ENCODE measurements at places on chromosomes 12 and 14.

DNA sequence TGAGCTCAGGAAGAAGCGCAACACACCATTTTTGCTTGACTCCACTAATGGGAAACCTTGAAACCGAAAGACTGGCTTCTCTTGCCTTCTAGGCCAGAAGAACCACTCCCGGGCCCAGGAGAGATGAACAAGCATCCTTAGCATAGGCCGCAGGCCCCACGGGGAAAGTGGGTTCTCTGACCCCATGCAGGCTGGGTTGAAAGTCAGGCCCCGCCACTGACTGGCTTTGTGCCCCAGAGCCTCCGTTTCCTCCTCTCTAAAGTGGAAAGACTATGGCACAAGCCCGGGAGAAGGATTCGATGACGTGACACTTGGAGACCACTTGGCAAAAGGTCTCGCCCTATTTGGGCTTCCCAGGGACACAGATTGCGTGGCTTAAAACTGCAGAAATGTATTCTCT, 9.9 kb upstream of the FZD10 start:
- no peak for DNase-seq

DNA sequence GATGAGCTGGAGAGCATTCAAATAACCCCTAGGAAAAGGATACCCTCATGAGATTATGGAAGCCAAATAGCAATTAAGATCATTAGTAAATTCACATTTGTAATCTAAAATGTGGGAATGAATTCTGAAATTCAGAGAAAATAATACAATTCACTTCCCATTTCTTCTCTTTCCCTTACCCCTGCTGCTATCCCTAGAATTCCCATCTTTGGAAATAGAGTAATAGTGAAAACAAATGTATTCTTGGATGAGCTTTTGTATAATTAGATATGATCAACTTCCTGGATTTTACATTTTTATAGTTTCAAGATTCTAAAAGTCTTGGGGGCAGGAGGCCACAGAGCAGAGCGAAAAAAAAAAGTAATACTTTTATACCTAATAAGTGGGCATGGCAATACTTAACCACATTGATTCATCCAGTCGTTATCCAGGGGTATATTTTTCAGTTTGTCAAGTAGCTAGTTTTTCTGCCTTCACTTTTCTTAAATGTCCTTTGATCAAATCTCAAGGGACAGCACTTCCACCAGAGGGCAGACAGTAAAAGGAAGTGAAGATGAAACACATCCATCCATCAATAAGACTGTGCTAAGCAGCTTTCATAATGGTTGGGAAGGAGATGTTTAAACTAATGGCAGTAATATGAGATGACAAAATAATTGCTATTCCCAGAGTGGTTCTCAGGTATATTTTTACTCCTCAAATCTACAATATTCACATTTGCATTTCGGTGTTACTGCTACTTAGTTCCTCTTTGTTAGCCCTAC, 401.3 kb downstream of the DIO2 start:
- DNase-seq: no peak

GRCh38 chr14:77375973-77376770, 722 bp downstream of the TMED8 start:
- DNase-seq: peak; percentile 8

DNA sequence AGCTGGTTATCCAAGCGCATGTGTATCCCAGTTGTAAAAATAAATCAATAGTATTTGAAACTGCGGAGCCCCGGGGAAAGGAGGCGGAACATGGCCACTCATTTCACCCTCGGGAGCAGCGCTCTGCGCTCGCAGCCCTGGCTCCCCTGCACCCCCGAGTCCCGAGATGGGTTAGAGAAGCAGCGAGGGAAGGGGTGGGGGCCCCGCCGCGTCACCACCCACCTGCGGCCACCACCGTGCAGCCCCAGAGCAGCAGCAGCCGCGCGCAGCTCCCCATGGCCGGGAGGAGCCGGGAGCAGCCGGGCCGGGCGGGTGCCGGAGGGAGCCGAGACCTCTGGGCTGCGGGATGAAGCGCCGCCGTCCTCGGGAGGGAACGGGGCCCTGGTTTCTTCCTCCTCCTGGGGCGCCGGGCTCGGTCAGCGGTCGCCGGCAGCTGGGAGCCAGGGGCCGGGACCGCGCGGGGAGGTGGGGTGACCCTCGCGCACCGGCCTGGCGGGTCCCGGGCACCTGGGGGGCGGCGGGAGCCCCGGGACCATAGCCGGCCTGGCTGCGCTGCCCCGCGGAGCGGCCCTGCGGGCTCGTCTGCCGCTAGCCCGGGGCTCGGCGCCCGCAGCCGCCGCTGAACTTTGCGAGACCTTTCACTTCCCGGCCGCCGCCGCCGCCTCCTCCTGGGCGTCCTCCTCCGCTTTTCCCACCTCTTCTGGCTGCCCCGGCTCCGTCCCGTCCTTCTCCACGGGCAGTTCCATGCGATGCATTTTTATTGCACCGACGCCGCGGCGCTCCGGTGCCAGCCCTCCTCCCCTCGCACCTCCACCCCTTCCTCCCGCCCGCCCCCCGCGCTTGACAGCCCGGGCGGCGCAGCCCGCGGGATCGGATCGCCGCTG, at the start of gene NTN4:
TSS of gene NTN4 (minus strand) at position 732 of the 884 bp plus-strand sequence. CDS start at position 277, 455 bp downstream.
- peak; percentile 74 for DNase-seq

DNA sequence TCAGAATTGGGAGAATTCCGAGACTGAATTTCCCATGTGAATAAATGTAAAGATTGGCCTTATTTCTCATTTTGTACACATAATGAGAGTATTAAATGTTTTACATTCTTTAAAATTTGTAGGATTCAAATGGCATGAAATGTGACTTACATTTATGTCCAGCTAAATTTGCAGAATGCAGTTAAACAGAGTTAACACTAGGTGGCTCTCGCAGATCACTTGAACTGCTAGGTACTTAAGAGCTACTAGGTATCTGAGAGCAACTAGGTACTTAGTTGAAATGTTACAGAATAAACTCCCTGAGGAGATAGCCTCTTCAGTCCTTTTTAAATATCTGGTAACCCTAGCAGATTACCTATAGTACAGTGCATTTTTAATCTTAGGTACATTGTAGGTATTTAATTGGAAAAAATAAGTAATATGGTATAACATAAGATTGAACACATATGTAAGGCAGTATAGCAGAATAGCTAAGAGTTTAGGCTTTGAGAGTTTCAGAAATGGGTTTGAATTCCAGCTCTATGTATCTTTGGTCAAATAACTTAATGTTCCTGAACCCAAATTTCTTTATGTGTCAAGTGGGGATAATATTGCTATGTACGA, 73.8 kb downstream of the KIAA0586 start:
- DNase-seq: no peak

- peak; percentile 28 for DNase-seq
Measured at GRCh38 chr12:138898-139534, 72.4 kb downstream of the IQSEC3 start.

- no peak for DNase-seq
Measured at GRCh38 chr14:92677087-92677668, 71.2 kb downstream of the LGMN start.

DNA sequence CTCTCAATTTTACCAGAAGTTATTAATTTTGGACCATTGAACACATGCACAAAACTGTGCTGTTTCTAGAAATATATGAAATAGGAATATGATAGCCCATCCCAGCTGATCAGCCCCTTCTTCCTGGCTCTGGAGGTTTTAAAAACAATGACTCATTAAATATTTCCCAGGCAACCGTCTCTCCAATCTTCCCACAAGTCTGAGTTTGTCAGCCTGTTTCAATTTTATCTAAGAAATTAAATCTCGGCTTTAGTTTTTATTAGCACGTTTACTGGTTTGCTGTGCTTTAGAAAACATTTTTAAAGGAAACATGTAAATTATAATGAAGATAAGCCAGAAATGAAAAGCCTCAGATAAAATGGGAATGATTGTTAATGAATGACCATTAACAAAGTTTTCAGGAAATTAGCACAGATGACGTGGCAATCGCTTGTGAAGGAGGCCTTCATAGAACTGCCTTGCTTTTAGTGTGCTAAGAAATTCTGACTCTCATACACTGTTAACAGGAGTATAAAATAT, 89.3 kb upstream of the RAP1B start:
- DNase-seq: no peak
